T-cell (primary cell): ENCODE measurements at places on chromosomes 2 and 18.

DNA sequence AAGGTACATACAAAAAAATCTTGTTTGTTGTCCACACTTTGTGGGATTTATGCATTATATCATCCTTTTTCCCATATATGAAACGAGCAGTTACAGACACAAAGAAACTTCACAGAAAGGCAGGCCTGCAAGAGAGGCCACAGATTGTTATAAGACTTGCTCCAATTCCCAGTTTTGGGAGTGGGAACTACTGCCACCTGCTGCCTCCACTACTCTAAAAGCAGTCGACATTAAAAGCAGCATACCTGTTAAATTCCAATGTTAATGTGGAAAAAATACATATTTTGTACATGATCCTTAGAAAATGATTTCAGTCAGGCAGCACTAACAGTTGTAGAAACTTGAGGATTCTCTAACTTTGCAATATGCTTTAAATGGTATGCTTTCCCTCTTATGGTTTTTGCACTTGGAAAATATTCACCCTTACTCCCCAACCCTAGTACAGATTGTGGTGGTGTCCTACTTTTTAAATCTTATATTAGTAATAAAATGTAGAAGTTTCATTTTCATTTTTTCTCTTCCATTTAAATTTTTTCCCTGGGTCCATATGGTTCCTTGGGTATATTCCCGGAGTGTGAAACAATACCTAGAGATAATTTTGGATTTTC lies 37.9 kb downstream of the SLC38A11 start:
- DNase-seq: no peak

DNA sequence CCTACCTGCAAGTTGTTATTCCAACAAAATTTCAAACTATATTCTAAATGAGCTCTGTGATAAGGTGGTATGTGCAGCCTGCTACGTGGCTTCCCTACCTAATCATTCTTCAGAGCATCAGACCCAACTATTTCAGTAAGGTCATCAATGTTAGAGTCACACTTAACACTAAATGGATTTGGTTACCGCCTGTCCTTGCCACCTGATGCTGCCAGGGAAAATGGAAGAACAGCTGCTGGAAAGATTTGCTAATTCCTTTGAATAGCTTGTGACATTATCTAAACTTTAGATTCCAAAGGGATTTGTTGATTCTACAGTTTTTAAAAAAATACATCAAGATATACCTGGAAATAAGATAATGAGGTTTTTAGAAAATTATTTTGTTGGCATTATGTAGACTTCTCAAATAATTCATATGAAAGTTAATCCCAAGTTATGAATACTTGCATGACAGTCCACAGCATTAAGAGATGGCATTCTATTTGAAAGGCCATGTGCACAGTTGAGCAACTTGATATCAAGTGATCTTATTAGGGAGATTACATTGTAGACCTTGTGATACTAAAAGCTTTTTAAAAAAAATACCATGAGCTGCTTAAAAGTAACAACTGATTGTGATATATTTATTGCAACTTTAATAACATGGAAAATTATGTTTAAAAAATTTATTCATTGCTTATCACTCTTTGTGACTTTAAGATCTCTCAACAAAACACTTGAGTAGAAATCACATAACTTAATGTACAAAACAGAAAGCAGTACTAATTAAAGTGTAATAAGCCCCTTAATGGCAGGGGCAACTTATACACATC lies 98.3 kb upstream of the UGP2 start:
- DNase-seq: no peak

DNA sequence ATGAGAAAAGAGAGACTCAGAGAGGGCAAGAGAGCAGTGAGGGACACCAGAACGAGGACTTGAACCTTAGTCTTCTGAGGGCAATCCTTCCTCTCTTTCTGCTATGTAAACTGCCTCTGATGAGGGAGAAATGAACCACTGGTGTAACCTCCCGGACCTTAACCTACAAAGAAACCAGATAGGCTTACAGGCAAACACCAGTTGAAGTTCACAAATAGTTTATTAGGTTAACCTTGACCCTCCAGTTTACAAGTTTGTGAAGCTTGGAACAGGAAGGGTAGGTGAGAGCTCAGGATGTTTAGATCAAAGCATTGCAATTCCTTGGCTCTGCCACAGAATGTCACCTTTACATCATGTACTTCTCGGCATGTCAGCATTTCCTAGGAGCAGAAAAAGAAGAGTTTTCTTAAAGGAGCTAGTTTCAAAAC lies 486.4 kb upstream of the SPRED2 start:
- no peak for DNase-seq

DNA sequence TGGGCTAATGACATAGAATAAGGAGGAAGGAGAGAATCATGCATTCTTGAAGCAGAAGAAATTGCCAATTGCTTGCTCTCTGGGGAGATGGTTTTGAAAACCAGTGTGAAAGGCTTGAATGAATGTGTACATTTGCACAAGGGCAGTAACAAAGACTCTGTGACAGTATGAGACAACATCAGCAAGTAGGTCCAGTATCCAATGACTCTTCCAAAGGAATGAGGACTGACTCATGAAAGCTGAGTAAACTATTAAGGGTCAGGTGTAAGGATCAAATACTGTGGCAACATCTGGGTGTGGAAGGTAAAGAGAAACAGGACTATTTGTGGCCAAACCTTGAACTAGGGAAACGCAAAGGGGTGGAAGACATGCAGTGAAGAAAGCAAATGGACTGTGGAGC lies 886.0 kb upstream of the CHAC2 start:
- DNase-seq: no peak

DNA sequence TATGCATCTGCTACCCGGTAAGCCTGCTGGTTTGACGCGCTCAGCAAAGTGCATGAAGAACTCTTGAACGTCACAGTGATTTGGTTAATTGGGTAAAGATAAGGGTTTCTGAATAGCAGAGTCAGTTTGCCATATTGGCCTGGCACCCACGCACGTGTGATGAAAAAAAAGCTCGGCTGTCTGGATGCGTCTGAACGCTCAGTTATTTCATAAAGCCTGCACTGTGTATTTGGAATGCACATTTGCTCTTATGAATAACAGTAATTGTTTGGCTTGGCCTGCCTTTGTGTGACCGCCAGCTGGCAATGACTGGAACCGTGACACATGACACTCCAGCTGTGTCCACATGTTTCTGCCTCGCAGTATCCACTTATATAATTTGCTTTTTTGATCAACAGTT lies 129.2 kb upstream of the MEIS1 start:
- DNase-seq: no peak

- no peak for DNase-seq
Measured at GRCh38 chr2:199307461-199307860, 150.3 kb downstream of the SATB2 start.
